ENCODE measurements at places on chromosomes 7 and 10.

GRCh38 chr10:44419790-44420549 is 35.1 kb upstream of the CXCL12 start:
- no peak for DNase-seq

GRCh38 chr10:28970231-28970630 is 292.9 kb downstream of the BAMBI start:
- DNase-seq: no peak

GRCh38 chr10:3784510-3785250 is at the start of gene KLF6:
TSS of gene KLF6 (minus strand) at chr10:3785209. CDS start at chr10:3785014, 195 bp downstream.
- DNase-seq: peak; percentile 67

- peak; percentile 23 for DNase-seq
These were observed 4.4 kb downstream of the SMIM30 start for GRCh38 chr7:113113912-113114311.

- no peak for DNase-seq
These were observed 147.2 kb upstream of the KLF14 start for GRCh38 chr7:130881091-130881798.

Measured in SK-N-SH (cell line).